ENCODE measurements at places on chromosomes 4 and X.

DNA sequence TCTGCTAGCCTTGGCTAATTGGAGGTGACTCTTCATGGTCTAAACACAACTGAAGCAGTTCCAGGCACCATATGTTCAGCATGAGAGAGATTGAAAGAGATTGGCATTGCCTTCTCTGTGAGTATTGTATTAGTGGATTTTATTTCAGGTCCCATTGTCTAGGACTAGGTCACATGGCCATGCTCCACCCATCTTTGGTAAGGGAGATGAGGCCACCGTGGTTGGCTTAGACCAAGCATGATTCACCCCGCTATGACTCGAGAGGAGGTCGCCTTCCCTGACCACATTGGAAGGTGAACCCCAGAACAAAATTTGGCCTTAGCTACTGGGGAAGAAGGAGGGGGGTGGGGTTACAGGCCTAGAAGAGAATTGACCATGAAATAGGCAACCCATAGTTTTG lies 109.9 kb upstream of the BCOR start:
- no peak for DNase-seq

DNA sequence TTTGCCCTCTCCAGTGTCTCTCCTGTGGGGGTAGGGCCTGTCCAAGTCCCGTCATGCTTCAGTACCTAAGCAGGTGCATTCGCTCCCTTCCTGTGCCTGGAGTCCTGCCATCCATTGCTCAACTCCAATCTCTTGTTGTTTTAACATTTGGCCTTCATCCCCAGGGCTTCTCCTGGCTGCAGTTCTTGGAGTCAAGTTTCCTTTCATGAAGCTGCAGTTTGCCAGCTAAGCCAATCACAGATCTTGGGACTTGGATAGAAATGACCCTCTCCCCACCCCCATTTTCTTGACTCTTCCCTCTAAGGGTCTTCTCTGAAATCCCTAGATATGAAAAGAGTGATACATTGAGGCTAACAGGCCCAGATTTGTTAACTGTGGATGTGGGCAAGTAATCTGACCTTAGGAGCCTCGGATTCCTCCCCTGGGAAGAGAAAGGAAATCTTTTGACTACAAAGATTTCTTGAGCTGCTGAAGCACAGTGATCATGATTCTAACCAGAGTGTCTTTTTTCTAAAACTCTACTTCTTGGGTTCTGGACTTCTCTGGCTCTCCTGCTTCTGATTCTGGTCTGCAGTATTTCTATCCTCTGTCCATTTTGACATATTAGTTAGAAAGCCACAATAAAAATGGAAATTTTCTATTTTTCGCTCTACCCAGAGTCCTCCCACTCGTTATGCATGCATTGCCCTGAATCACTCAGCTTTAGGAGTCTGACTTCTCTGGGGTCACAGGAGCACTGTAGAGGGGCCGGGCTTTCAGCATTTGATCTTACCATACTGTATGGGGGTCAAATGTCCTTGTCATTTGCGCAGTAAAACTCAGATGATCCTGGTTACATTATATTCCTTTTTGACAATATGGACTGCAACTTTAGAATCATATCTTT lies 61.0 kb downstream of the CHRNA9 start:
- DNase-seq: no peak

DNA sequence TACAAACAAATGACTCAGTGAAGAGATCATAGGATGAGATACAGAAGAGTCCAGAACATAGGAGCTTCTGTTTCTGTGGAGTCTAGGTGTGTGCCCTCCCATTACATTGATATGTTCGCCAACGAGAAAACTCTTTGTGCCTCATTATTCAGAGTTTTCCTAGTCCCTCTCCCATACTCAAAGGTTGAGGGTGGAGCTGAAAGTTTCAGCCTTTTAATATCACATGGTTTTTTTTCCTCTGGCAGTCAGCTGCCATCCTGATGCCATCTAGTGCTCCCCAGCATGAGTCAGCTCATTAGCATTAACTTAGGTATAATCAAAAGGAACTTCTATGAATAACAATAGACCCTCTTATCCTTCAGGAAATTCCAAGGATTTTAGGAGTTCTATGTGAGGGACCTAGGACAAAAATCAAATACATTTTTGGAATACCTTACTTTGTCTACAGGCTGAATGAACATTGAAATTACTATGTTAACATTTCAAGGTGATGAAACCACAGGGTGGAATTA lies 559.6 kb upstream of the AMOT start:
- no peak for DNase-seq

GRCh38 chr4:178003098-178003657 lies 560.9 kb upstream of the AGA start:
- DNase-seq: no peak

DNA sequence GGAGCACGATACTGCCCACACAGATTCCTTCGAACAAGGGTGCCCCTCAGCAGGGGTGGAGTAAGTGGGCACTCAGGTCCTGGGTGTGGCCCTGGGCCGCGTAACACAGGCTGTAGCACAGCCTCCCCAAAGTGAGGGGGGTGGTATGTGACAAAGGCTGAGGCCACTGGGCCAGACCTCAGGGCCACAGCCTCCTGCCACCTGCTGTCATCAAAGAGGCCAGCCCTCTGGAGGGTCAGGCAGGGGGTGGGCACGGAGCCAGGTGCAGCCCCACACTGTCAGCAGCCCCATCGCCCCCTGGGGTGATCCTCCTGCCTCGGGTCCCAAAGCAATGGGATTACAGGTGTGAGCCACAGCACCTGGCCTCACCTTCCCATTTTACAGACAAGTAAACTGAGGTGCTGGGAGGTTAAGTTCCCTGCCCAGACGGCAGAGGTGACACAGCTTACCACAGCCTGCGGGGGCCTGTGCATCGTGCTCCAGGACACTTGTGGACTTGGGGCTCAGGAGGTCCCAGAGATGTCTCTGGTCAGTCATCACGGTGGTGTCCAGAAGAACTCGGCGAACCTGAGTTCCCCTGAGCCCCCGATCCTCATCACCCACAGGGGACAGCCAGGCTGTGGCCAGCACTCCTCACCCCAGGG lies 27.5 kb upstream of the MXD4 start:
- DNase-seq: no peak

GRCh38 chrX:119393144-119393543 lies 6.0 kb upstream of the SLC25A43 start:
- DNase-seq: no peak

GRCh38 chr4:176875446-176875930 lies 82.8 kb upstream of the VEGFC start:
- no peak for DNase-seq

GRCh38 chrX:1661048-1661921 lies 46.4 kb downstream of the ASMT start:
- peak; percentile 37 for DNase-seq

DNA sequence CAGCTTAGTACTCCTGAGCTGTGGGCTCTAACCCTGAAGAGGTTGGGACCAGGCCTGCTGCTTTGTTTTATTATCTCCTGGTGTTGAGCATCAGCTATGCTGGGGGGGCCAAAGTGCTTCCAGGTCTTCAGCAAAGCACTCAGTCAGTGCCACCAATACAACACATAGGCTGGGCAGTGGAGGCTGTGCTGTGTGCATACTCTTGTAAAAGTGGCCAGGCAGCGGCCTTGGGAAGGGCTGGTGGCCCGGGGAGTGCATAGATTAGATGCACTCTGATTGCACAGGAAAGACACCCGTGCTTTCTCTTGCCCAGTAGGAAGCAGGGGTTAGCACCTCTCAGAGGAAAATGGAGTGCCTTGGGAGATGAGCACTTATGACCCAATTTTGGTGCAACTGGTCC lies 534.0 kb downstream of the ARAP2 start:
- no peak for DNase-seq

- DNase-seq: no peak
These were observed 15.3 kb downstream of the PHEX start for GRCh38 chrX:22047468-22047867.

DNA sequence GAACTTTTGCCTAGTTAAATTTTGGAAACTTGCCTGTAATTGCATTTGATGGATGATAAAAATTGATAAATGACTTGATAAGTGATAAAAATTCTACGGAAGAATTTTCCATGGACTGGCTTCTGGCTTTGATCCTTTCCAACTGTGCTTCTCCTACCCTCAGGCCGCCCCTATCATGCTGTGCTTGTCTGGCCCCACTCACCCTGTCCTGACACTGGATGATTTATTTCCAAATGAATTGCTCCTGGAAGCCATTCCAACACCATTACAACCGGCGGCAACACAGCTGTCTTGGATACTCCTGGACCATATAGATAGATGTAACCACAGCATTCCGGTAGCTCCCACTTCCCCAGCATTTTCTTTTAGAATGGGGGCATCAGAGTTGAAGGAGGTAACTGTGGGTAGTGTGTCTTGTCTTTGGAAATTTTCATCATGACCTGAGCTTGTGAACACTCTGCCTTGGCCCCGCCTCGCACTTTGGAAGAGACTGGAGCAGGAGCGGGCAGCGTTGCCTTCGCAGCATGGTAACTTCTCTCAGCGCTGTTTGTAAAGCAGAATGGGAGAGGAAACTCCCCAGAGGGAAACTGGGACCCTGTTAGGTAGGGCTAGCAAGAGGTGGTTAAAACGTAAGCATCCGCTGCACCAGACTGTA lies 77.4 kb downstream of the TBL1X start:
- DNase-seq: no peak

- no peak for DNase-seq
These were observed 21.5 kb downstream of the ANAPC10 start for GRCh38 chr4:145076469-145076855.

- DNase-seq: no peak
These were observed 485.7 kb upstream of the HS3ST1 start for GRCh38 chr4:11914406-11914805.

GRCh38 chr4:38769441-38769840 lies 13.3 kb downstream of the TLR10 start:
- no peak for DNase-seq

DNA sequence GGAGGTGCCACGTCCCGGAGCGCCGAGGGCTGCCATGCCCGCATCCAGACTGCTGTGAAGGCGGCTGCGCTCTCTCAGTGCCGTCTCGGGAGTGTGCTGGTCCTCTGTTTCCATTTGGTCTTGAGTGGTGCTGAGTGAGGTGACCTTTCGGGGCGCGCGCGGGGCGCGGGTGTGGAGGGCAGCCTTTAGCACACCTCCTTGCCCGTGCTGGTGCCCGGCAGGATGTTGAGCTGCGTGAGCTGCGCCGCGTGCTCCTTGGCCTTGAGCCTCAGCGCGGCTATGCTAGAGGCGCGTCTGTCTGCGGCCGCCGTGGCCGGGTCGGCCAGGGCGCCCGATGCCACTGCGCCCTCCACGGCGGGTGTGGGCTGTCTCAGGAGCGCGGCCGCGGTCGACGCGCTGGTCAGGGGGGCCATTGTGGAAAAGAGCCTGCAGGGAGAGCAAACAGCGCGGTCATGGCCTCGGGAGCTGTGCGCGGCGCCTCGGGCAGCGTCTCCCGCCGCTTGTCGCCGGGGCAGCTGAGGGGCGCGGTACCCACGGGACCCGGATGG lies 11.2 kb downstream of the ARX start:
- no peak for DNase-seq

DNA sequence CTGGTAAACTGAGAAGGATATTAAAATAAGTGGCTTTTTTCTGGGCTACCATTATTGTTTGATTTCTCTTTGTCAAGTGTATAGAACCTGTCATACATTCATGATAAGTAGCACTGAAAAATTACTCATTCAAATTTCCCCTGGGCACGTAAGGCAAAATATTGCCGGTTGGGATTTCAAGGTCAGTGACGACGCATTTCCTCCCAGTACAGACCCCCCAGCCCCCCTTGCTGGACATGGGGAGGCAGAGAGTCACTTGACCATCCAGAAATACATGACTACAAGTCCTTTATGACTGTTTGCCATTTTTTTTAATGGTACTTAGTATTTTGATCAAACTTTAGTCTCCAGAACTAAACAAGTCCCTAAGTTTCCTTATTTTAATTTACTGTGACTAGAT lies 6.8 kb upstream of the MND1 start:
- no peak for DNase-seq

GRCh38 chr4:145816091-145816490 lies 122.5 kb downstream of the ZNF827 start:
- DNase-seq: no peak

DNA sequence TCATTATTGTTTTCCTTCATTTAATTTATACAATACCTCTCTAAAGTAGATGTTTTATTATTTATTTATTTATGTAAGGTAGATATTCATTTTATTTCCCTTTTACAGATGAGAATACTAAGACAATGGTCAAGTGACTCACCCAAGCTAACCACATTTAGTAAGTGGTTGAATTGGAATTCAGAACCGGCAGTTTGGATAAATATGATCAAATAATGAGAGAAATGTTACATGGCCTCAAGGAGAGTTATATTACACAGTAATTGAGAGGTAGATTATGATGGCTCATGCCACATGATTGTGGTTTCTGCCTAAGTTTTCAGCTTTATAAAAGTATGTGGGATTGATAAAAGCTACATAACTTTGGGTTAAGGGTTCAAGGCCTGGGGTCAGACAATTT lies 239.4 kb upstream of the BOD1L1 start:
- DNase-seq: no peak

DNA sequence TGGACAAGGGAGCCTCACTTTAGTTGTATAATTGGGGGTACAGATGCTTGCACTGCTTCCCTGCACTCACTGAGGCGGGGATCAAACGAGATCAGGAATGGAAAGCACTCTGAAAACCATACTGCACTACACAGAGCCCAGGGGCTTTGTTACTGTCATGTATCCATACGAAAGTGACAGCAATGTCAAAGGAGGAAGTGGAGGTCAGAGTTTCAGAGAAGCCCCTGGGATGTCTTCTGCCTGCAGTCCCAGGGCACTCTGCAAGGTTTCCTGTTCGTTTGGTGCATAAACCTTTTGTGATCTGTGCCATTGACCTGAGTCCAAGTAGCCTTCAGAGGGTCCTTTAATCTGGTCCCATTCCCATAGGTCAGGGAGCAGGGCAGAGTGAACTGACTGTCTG lies 31.2 kb downstream of the RNF175 start:
- no peak for DNase-seq

DNA sequence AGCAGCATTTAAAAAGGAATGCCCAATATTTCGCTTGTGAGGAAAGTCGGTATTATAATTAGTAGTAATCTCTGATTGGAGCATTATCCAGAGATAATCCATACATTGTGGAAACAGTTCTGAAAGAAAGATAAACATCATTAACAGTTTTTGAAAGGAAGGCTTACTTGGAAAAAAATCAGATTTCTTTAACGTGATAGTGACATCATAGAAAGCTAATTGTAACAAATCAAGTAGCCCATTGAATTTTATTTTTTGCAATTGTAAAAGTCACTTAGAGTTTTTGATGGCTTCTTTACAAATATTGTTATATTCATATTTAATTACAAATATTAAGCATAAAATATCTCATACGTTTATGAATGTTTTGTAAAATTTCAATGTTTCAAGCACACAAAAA lies 11.6 kb upstream of the NR3C2 start:
- DNase-seq: no peak

- DNase-seq: no peak
These were observed 284.9 kb downstream of the RPA4 start for GRCh38 chrX:97168646-97169045.

All from activated T-helper 1 cell treated with Interleukin-2 at 50 U/mL for 16 hours (primary cell).